HFF-Myc (cell line): ENCODE measurements at places on chromosomes 2 and 18.

- no peak for DNase-seq
Measured at GRCh38 chr2:47309472-47309951, 93.4 kb upstream of the MSH2 start.

- DNase-seq, result no peak
Measured at GRCh38 chr2:191349990-191350389, 104.8 kb downstream of the MYO1B start.

DNA sequence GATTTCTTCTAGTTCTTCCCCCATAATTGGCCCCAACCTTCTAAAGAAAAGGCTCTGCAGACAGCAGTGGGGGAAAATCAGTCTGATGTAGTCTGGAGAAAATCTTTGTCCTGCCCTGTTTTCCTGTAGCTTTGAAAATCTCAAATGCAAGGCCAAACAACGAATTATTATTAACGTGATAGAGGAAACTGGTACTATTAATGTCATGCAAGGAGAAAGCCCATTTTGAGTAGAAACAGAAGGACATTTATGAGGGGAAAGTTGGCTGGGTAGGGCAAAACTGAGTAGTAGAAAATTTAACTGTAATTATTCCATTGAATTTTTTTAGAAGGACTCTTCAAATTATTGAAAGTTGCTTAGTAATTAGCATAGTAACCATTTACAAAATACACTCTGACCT is 98.8 kb downstream of the FMNL2 start:
- DNase-seq, result no peak

GRCh38 chr2:81304154-81304830 is 999.7 kb upstream of the LRRTM1 start:
- no peak for DNase-seq

DNA sequence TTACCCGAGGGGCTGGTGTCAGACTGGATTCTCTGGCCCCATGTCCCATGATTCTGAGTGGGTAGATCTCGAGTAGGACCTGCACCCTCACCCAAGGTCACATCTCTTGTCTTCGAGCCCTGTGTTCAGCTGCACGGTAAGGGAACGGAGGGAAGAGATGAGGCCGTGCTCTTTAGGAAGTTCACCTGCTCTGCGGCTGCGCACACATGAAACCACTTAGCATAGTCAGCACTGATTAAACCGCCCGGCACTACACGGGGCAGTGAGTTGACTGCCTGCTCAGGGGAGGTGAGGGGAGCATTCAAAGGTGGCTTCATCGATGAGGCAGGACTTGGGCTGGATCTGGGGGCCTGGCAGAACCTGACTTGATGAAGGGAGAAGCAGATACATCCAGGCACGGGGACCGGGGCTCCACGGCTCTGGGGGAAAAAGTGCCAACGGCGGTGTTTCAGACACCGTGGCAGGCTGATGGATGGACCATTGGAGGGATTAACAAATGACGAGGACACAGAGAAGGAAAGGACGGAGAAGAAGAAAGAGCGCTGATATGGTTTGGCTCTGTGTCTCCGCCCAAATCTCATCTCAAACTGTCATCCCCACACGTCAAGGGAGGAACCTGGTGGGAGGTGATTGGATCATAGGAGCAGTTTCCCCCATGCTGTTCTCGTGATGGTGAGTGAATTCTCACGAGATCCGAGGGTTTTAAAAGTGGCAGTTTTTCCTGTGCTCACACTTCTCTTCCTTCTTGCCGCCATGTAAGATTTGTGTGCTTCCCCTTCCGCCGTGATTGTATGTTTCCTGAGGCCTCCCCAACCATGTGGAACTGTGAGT is 248.6 kb downstream of the CYP26B1 start:
- no peak for DNase-seq

DNA sequence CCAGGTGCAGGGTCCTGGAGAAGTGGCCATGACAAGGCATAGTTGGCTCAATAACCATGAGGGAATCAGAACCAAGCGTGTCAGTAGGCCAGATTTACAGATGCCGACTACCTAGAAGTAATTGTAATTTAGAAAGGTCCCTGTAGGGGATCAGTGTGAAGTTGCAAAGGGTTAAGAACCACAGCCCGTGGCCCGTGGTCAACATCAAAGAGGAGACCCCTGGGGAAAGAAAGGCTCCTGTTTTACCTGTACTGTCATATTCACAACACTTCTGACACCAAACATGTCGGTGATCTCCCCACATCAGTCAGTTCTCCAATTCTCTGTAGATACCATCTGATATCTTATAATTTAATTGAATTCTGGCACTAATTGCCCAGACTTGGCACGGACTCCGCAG is 31.0 kb downstream of the SP100 start:
- DNase-seq, result no peak

DNA sequence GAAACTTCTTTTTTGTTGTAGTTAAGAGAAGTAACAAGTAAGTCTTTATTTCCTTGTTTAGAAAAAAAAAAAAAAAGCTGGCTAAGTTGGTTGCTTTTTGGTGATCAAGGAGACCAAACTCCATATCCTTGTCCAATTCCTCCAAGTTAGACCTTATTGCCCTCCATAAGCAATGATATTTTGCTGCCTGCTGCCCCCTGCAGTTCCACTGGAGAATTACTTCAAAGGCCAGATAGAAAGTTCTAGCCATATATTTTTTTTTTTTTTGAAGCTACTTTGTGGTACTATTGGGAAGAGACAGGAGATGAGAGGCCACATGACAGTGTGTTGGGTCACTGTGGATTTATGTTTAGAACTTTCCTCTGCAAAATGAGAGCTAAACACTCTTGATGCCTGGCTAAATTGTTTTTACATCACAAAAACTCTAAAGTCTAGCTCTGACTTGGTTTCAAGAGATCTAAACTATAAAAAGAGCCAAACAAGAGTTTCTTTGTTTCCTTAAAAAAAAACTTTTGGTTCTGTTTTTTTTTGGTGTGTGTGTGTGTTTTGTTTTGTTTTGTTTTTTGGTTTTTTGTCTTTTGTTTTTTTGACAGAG is 80.7 kb upstream of the RASGRP3 start:
- no peak for DNase-seq

- DNase-seq, result no peak
Measured at GRCh38 chr2:222442665-222443064, 18.3 kb downstream of the SGPP2 start.

- DNase-seq, result no peak
Measured at GRCh38 chr2:225040856-225041206, 1.4 kb downstream of the DOCK10 start.

GRCh38 chr2:206851521-206851920 is 86.1 kb downstream of the FASTKD2 start:
- no peak for DNase-seq

DNA sequence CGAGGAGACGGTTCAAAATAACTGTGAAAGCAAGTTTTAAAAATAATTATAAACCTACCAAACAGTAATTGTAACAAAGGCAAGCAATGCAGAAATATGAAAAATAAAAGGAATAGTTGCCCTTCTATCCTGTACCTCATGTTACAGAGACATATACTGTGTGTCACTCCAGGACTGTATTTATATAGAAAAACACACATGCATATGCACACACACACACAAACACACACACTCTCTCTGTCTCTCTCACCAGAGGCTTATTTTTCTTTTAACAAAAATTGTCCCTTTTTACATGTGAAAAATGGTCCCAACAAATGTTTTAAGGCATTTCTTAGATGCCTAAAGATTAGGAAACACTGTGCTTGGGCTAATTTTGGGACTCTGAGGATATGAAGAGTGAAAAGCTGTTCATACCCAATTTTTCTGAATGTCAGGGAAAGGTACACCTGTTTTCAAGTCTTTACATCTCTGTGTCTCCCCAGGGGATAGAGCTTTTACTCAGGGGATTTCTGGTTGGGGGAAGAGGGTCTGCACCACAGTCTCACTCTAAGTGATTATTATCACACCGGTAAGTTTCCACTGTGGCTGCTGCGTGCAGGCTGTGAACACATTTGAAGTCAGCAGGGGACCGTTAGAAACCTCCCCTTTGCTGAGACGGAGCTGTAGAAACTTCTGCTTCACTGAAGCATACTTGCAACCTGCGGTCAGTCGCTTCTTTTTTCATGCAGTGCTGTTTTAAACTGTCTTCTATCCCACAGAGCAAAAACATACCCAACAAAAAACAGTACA is 51.4 kb upstream of the SPAG16 start:
- no peak for DNase-seq

- DNase-seq, result no peak
Measured at GRCh38 chr18:23453680-23454058, 582 bp downstream of the RIOK3 start.

DNA sequence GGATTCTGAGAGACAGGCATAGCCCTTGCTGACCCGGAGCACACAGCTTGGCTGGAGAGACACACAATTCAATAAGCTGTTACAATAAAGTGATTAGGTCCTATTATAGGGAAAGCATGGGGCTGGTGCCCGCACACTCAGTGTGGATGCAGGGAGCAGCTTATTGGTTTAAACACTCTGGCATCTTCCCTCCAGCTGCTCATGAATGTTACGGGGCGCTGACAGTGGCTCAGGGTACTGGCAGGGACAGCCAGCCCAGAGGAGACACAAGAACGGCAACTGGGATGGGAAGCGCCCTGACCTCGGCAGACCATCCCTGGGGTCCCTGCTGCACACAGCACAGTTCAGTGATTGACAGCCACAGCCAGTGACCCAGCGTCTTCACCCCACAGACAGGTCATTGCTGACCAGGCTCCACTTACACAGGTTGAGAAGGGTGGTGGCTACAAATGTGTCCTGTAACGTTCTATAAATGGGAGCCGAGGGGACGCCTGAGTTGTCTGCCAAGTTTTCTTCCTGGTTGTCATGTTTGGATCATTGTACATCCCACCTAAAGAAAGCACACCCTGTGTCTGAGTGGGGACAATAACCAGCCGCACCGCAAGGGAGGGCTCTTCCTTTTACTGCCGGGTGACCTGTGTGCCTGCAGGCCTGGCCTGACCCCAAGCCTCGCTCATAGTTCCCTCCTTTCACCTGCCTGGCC is 60.3 kb downstream of the SH3BP4 start:
- no peak for DNase-seq

GRCh38 chr2:109676346-109676902 is 62.3 kb downstream of the SOWAHC start:
- no peak for DNase-seq

DNA sequence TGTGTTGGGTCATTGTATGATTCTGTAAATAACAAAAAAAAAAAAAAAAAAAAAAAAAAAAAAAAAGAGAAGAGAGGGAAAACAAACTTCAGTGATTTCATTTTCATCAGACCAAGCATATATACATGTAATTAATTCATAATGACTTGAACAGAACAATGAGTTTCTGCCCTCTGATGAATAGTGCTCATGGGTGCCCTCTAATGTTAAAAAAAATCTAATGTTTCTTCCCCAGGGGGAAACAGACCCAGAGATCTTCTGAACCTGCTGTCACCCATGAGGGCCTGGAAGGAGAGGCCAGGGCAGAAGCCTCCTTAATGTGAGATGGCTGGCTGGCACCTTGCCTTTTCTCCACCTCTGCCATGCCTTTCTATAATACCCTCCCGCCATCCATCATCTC is 289.2 kb downstream of the ZNF521 start:
- DNase-seq, result no peak

DNA sequence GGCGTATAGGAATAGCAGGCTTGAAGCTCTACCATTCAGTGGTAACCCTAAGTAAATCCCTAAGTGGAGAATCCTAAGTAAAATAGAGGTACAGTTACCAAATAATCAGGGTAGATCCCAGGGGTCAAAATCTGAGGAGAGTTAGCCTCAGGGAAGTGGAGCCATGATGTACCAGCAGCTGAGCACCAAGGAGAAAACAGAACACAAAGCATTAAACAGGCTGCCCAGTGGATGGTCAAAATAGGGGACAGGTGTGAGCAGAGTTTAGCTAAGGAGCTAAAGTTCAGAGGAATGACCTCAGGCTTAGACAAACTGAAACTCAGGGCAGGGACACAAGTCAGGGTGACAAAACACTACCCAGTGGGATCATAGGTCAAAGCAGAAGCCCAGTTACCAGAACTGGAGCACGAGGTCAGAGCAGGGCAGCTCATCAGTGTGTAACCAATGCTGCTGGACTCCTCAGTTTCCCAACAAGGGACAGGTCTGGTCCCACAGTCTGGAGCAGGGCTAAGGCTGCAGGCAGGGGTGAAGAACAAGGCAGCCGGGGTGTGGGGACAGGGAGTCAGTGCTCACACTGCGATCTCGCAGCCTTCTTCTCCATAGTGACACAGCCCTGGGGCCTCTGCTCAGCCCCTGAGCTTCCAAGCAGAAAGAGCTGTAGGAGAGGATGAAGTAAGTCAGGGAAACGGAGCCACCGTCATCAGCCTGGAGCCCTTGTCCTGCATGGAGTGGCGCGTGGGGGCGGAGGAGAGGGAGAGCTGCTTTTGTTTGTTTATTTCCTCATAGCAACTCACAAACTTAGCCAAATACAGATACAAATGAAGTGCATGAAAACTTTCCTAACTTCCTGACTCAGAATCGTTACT is 264.0 kb downstream of the MREG start:
- DNase-seq, result no peak

- no peak for DNase-seq
Measured at GRCh38 chr2:649426-650342, 27.5 kb downstream of the TMEM18 start.
